ENCODE measurements at places on chromosomes 3 and 15.

GRCh38 chr3:183131186-183131725, 31.3 kb downstream of the LAMP3 start:
- no peak for DNase-seq

GRCh38 chr3:61864886-61865285, 303.5 kb downstream of the PTPRG start:
- no peak for DNase-seq

DNA sequence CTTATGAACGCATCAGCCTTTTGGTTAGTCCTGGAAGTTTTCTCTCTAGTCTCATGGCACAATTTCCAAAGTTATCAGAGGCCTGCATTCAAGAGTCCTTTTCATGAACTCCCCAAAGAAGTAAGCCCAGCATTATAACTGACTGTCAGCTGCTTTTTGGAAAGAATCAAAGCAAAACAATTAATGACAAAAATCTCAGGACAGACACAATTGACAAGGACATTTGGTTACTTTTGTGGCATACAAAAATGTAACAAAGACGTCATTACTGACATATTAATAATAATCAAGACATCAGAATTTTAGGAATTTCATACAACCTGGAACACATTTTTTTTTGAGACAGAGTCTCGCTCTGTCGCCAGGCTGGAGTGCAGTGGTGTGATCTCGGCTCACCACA, 21.2 kb downstream of the KATNBL1 start:
- no peak for DNase-seq

DNA sequence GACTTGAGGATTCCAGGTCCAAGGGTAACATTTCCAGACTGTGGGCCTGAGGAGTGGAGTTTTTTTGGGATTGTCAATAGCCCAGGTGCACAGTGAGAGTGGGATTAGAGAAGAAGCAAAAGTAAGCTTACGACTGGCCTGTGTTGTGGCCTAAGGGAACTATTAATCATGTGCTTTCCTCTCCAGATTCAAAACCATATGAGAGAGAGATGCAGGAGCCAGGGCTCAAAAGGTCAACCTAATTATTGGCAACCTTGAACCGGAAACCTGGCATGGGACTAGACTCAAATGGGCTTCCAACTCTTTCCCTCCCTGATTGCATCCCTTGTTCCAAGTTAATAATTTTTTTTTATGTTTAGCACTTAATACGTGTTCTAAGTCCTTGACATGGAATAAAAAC, 242.1 kb upstream of the THRB start:
- no peak for DNase-seq

GRCh38 chr3:121649645-121650044, 11.1 kb downstream of the HCLS1 start:
- no peak for DNase-seq
